Activated CD4-positive, alpha-beta memory T cell treated with anti-CD3 and anti-CD28 coated beads for 36 hours (primary cell): ENCODE measurements at places on chromosomes 11 and 22.
A peak's percentile ranks its signal among the peaks of the same experiment; 100 is the strongest.

GRCh38 chr22:37951305-37951704 is 2.1 kb downstream of the C22orf23 start:
- DNase-seq = no peak

DNA sequence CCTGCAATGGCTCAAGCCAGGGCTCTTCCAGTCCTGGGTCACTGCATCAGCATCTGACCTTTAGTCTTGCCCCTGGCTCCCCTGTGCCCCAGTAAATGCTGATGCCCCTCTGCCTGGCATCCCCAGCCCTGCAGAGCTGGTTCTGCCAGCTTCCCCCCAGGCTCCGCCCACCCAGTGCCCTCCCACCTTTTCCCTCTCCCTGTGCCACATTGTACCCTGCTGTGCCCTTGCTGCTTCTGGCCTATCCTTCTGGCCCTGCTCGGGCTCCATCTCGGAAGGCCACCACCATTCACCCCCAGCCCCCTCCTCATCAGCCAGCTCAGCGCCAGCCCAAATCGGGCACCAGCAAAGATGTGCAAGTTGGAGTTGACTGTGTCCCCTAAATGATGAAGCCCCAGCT is 7.4 kb downstream of the CAPN5 start:
- DNase-seq = no peak

- DNase-seq = peak; percentile 1
Observed at GRCh38 chr11:1344056-1344635, 34.7 kb upstream of the TOLLIP start.

DNA sequence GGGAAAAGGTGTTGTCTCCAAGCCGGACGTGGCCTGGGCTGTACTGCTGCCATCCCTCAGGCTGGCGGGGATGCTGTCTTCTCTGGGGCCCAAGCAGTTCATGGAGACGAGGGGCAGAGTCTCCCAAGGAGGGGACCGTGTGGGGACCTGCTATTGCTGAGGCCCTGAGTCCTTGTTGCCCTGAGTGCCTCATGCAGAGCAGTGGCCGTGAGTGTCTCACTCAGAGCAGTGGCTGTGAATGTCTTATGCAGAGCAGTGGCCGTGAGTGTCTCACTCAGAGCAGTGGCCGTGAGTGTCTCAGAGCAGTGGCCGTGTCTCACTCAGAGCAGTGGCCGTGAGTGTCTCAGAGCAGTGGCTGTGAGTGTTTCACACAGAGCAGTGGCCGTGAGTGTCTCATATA is 54.7 kb downstream of the GRAMD4 start:
- DNase-seq = peak; percentile 54

DNA sequence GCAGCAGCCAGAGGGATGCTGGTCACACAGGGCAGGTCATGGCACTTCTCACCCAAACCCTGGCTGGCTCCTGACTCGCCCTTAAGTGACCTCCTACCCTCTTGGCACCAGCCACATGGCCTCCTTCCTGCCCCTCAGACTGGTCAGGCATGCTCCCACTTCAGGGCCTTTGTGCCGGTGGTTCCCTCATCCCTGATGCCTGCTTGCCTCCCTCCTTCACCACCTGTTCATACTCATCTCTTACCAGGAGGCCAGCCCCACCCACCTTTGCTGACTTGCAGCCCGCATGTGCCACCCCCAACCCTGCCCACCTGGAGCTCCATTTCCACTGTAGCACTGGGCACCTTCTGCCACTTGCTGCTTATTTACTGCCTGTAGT is 20.1 kb downstream of the GNAZ start:
- no peak for DNase-seq

DNA sequence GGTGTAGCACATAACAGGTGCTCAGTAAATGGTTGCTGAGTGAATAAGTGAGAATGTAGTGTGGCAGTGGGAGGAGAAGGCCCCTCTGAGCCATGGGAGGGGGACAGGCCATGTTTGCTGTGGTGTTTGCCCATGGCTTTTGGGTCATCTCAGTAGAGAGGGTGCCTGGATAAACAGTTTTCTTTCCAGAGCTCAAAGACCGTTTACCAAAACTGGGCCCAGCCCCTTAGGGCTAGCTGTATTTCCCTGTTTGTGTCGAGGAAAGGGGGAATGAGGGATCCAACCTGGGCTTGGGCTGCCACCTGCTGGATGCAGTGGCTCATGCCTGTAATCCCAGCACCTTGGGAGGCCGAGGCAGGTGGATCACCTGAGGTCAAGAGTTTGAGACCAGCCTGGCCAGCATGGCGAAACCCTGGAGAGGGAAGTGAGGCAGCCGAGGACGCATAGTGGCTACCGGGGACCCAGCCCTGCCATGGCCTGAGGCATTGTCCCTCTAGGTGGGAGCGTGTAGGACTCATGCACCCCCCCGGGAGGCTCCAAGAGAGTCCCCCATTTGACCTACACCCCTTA is 8.7 kb upstream of the LTO1 start:
- DNase-seq = no peak

DNA sequence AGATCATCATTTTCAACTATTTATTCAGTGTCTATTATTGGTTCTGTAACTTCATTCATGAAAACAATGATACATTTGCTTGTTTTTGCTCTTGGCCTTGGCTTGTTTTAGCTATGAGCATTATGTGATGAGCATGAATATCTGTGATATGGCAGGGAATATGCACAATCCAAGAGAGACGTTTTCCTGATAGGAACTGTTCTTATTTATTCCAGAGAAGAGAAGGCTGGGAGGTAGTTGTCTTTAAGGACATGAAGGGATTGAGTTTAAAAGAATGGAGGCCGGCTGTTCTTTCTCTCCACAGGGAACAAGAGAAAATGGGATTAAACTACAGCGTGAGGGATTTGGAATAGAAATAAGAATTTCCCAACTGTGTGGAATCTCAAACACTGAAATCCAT is 30.3 kb downstream of the BLID start:
- DNase-seq = no peak

- DNase-seq = no peak
Observed at GRCh38 chr22:37204045-37204655, 8.1 kb downstream of the SSTR3 start.

DNA sequence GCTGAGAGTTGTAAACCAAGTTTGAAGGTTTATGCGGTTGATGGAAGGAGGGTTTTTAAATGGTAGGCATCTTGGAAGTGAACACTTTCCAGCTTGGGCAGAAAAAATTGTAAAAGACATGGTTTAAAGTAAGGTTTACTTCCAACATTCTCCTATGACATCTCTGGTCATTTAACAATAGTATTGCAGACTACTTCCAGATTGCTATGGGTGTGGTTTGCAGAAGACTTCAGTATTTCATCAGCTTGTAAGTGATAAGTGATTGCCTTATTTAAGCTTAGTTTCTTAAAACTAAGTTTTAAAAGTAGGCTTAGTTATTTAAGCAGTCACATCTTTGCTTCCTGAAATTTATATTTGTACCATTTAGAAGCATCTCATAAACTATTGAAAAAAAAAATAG is 7.2 kb upstream of the STT3A start:
- no peak for DNase-seq

GRCh38 chr22:47292546-47293320 is 530.3 kb downstream of the TBC1D22A start:
- DNase-seq = no peak

- DNase-seq = no peak
Observed at GRCh38 chr11:59801160-59801706, 9.3 kb downstream of the MRPL16 start.

GRCh38 chr22:24128631-24129262 is 52.5 kb upstream of the SUSD2 start:
- no peak for DNase-seq

- no peak for DNase-seq
Observed at GRCh38 chr11:18248561-18248960, at the start of gene SAA2. Gene SAA2 (minus strand): TSS chr11:18248668. CDS start chr11:18248011, 657 bp downstream.

- no peak for DNase-seq
Observed at GRCh38 chr11:124285610-124286344, 28.0 kb downstream of the OR8D1 start.

DNA sequence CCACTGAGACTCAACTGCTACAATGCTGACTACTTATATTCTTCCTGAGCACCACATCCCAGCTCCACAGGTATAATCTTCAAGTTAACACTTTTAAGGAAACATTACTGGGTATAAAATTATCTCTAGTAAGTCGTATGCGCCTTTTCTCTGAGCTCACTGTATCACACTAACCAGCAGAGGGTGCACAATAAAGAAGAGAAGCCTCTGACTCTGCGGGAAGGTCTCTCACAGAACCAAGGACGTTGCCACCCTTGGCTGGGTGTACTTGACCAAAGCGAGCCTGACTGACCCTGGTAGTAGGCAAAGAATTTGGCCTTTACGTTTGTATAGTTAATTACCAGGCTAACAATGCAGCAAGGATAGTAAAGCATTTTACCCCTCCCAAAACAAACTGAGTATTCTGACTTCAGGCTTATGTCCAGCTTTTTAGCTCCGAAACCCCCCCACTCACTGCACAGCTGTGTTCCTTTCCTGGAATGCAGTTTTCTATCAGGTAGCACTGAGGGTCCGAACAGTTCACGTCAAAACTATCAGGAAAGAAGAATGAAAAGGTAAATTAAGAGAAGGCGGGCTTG is at the start of gene BTBD18:
Gene BTBD18 (minus strand): TSS at position 144 of the 578 bp plus-strand sequence. CDS start 631 bp downstream, outside the sequence.
- DNase-seq = no peak

DNA sequence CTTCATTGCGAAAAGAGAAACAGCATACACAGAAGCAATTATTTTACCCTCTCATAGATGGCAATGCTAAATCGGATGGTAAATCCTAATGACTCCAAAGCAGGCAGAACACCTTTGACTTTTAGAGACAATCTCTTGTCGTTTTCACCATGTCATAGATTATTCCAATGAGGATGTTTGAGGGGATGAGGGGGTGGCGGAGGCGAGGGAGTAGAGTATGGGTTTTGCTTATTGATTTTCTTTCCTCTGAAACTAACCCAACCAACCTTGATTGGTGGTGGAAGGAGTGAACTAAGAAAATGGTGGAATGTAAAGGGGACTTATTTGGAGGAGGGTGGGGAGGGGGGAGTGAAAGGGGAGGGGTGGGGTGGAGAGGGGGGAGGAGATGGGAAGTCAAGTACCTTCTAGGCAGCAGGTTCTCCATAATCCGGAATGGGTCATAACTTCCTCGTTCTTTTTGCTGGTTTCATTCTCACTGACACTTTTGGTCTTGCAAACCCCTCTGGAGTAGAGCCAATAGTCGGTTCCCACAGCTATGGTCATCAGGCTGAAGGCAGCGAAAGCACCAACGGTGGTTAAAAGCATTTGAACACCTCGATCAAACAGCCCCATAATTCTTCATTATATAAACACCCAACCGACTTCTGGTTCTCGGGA is 1.5 kb downstream of the CACNG2 start:
- DNase-seq = no peak
